Stimulated activated CD4-positive, alpha-beta T cell treated with anti-CD3 and anti-CD28 coated beads, Interleukin-12 subunit alpha, Interleukin-12 subunit beta, amount 100 ng/mL, for 48 hours (primary cell): ENCODE measurements at places on chromosomes 4 and X.
A peak's percentile ranks its signal among the peaks of the same experiment; 100 is the strongest.

- DNase-seq, result no peak
These were observed 19.6 kb downstream of the SCD5 start for GRCh38 chr4:82779032-82779431.

- DNase-seq, result no peak
These were observed 31.4 kb downstream of the FREM3 start for GRCh38 chr4:143668930-143669552.

DNA sequence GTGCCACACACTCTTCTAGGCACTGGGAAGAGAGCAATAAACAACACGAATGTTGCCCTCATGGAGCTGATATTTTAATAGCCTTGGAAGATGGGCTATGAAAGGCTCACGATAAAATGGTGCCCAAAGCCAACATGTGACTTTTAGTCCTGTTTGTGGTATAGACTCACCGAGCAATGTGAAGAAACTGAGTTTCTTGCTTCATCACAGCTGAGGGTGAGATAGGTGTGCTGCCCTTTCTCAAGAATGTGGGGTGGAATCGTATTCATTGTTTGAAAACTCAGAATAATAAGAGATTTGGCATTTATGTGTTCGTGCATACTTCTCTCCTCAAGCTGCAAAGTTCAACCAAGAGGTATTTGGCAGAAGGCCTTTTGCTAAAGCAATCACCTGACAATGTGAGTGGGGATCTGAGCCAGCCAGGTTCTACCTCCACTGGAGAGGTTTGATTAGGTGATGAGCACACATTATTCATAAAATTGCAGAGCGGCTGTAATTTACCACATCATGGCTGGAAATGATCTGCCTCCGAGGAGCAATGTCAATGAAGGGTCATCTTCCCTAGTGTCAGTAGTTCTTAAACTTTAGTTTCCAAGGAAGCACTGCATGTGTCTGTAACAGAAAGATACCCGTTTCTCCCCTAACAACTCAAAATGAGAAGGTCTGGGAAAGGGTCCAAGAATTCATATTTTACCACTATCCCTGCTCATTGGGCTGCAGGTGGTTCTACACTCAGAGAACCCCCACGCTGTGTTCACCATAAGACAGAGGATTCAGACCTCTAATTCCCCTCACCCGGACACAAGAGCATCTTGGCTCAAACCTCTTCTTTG lies 41.9 kb upstream of the CBR4 start:
- DNase-seq, result no peak

DNA sequence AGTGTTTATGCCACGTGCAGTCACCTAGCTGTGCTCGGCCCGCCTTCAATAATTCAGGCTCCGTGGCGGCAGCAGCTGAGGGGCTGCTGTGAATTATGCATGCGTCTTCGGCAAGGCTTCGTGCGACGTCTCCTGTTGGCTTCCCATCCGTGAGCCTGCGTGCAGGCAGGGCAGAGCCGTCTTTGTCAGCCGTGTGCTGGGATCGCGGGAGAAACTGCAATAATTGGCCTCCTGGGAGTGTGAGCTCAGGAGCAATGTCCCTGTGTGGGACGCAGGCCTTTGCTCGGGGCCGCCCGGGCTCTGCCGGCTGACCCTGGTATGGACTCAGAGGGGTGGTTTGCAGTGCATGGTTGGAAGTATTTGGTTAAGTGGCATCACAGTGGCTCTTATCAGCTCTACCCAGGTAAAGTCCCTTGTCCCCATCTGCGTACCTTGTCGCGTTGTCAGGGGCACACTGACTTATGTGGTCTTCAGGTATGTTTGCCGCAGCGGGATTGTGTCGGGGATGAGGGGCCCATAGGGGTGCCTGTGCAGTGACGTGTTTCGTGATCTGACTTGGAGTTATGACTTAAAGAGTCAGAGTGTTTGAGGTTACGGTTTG lies 34.5 kb upstream of the HGFAC start:
- DNase-seq, result no peak

DNA sequence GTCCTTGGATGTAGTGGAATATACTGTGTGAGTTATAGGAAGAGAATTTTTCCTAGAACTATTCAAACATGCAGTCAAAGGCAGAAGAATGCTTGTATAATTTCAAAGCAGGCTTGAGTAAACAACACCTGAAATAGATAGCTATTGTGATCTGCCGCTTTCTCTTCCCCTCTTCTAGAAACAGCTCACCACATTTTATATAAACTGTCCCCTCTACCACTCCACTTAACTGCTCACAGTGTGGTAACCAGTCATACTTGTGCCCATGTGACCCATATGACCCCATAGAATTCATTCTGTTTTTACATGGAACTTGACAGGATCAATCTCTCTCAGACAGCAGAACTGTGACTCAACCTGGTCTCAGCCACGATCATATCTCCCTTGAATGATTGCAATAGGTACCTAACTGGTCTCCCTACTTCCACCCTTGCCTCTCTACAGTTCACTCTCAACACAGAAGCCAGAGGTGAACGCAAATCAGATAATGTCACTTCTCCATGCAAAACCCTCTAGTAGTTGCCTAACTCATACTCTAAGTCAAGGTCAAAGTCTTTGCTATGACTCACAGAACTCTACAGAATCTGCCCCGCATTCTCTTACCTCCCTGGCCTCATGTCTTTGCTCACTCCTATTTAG lies 85.6 kb upstream of the EFHC2 start:
- no peak for DNase-seq

DNA sequence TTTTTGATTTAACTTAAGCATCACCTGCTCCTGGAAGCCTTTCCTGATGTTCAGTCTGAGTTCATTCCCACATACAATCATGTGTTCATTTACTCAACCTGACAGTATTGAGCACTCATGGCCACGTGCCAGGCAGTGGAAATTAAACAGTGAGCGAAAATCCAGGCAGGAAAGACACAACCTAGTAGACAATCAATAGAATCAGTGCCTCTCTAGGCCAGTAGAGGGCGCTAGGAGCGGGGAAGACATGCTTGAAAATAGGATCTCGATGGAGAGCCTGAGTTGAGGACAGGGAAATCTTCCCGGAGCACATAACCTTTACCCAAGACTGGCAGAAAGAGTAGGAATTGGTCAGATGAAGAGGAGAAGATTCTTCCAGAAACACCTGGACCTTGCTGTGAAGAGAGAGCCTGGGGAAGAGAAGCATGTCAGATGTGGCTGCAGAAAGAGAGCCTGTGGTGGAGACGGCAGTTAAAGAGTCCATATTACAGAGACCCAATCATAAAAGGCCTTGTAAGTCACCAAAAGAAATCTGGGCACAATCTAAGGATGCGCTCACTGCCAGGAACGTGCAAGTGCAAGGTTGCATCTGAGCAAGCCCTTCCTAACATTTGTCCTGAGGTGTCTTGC lies 103.5 kb downstream of the LDB2 start:
- peak; percentile 4 for DNase-seq

DNA sequence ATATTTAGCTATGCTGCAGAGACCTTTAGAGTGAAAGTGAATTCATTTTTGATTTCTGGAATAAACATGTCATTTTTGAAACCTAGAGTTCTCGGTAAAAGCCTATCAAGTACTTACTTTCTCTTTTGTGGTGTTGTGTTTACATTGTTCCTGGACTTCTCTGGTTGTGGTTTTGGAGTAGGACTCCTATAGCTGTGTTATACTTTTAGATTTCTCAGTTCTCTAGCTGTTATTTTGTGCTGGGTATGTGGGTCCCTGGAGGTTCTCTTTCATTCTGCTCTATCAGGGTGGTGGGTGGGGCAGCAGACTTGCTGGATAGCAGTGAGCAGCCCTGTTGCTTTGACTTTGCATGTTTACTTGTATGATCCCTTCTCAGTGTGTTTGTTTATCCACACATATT lies 25.6 kb upstream of the MSMO1 start:
- no peak for DNase-seq

DNA sequence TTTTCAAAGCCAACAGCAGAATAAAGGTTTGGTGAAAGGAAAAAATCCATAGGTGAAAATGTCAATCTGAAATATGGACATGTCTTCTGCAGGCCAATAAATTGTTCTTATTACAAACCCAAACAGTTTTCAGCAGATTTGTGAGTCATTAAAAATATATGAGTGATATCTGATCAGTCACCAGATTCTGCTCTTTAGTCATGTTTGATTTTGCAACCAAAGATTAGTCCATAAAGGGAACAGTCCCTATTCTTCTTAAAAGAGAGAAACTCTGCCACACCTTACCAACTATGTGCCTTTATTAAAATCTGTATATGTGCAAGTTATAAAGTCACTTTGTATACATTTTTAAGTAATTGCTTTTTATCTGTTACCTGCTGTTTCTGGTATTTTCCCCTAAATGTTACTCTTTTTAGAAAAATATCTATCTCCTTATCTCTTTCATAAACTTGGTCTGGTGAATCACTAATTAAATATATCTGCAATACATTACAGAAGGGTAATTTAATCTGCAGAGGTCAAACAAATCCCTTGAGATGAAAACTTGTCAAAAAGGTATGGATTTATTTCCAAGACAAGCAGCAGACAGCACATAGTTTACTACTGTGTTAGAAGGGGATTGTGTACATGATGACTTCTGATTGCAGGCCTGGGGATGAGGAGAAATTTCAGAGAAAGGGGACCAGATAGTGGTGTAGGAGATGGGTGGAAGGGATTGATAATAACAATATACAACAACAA lies 322.9 kb upstream of the NWD2 start:
- no peak for DNase-seq

DNA sequence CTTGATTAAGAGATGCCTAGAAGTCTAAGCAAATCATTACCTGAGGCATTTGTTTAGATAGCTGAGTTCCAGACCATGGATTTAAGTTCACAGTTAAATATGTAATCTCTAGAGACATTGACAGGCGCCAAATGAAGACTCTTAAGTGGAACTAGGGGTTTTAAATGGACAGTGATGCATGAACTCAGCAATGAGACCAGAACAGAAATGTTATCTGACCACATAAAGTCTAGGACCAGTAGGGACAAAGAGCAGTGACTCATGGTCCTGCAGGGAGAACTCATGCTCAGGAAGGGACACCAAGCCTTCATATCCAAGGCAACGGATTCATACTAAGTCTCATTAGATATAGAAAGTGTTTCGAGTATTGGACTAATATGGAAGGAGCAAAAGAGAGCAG lies 152.3 kb downstream of the PPARGC1A start:
- DNase-seq, result no peak

GRCh38 chr4:673349-674091 lies 556 bp downstream of the ATP5ME start:
- DNase-seq, result no peak

GRCh38 chr4:142656178-142656577 lies 189.9 kb downstream of the INPP4B start:
- no peak for DNase-seq

GRCh38 chr4:76803522-76803921 lies 94.4 kb downstream of the SOWAHB start:
- DNase-seq, result no peak

DNA sequence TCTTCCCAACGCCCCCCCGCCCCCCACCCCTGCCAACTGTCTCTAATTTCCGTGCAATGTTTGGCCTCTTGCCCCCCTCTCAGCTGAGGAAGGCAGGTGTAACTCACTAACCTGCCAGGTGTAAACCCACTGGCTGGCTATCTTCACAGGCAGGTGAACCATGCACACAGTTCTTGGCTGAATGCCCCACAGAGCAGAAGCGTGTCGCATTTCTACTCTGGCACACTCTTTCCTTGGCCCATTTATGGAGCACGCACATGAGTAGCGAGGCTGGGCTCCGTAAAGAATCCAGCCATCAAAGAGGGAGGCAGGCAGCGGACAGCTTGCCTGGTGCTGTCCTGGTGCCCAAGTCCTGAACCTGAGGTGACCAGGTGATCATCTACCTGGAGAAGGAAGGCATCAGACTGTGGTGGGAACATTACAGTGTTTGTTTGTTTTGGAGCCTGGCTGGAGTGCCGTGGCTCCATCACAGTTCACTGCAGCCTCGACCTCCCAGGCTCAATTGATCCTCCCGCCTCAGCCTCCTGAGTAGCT lies 39.2 kb upstream of the CRMP1 start:
- DNase-seq, result no peak

- no peak for DNase-seq
These were observed 18.8 kb downstream of the SRD5A3 start for GRCh38 chr4:55364691-55365344.

DNA sequence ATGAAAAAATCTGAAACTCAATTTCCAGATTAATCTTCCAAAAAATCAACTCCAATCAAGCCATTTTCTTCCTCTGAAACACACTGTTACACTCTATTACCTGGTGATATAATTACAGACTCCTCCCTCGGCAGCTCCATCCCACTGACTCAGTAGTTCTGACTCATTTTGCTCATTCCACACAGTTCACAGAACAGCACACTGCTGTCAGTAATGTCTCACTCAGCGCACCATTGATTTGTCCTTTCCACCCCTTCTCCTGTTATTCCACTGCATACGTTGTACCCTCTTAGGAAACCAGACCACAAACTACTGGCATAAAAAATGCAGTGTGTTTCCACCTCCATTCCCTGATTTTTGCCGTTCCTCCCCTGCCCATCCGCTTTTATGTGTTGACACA lies 212.7 kb downstream of the SLIT2 start:
- no peak for DNase-seq

GRCh38 chr4:164946810-164947209 lies 30.6 kb downstream of the TRIM61 start:
- DNase-seq, result no peak

- no peak for DNase-seq
These were observed 60.1 kb downstream of the WFS1 start for GRCh38 chr4:6329478-6330383.

- DNase-seq, result no peak
These were observed 495.3 kb downstream of the SPRY1 start for GRCh38 chr4:123891881-123892280.

GRCh38 chr4:85603437-85604336 lies 128.7 kb downstream of the ARHGAP24 start:
- DNase-seq, result no peak

DNA sequence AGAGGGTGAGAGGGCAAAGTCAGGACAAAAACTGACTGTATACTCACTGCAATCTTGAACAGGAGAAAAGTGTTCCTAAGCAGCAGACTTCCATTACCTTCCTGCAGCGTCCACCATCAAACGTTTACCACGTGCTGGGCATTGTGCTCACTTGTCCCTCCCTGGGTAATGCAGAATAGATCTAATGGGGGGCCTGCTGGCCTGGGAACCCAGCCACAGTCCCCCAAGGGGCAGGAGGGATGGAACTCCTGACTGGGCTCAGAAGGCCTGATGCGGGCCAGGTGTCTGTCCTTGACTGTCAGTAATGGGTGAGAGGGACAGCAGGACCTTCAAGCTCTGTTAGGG lies 37.6 kb upstream of the FAM156A start:
- no peak for DNase-seq

GRCh38 chrX:41529221-41529620 lies 82.1 kb downstream of the NYX start:
- DNase-seq, result no peak

DNA sequence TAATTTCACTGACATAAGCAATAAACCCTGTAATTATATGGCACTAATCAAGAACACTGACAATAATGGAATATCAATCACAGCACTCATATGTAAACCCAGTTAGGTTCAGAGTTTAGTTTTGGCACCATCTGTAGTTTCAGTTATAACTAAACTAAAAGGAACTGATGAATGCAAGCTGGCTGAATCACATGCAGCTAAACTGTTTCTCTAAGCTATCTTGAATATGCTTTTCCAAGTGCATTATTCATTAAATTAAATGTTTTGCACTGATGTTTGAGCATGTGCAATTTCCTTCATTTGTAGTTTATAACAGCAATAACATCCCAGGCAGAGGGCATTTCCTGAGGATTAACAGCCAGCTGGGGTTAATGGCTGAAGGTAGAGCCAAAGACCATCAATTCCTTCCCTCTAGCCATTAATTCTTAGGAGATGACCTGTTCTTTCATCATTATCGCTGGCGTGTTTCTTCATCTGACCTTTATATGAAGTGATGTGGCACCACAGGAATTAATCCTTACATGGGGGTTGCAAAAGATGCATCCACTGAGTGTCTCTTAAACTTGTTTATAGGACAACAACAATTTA lies 562.8 kb upstream of the IGFBP7 start:
- no peak for DNase-seq
